ENCODE measurements at places on chromosomes 2 and 18.

DNA sequence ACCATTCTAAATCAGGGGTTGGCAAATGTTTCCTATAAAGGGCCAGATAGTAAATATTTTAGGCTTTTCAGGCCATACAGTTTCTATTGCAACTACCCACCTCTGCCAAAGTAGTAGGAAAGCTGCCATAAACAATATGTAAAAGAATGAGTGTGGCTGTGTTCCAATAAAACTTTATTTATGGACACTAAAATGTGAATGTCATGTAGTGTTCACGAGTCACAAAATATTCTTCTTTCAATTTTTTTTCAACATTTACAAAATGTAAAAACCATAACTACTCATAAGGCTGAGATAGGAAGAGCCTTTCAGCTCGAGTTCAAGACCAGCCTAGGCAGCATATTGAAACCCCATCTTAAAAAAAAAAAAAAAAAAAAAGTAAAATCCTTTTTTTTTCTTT, 13.4 kb downstream of the KCNG3 start:
- no peak for DNase-seq

DNA sequence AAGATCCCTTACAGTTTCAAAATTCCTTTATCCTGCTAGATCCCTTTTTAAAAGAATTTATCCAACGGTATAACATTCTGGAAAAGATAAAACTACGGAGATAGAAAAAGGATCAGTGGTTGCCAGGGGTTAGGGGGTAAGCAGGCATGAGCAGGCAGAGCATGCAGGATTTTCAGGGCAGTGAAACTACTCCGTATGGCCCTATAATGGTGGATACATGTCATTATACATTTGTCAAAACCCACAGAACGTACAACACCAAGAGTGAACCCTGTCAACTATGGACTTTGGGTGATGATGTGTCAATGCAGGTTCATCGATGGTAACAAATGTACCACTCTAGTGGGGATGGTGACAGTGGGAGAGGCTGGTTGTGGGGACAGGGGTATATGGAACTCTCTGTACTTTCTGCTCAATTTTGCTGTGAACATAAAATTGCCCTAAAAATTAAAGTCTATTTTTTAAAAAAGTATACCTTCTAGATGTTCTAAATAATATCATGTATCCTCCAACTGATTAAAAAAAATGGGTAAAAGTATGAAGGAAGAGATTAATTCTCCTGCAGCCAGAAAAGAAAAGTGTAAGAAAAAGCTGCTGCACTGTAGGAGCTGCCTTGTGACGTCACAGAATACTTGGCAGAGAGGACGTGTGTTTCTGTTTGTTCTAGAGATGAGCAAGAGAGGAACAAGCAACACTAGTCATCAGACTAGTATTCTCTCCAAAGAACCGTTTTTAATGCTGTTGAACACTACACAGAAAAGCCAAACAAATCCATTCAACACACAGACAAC, 23.6 kb downstream of the ANKRD44 start:
- no peak for DNase-seq

- DNase-seq = no peak
Observed at GRCh38 chr2:47019961-47020681, 104.5 kb upstream of the MCFD2 start.

DNA sequence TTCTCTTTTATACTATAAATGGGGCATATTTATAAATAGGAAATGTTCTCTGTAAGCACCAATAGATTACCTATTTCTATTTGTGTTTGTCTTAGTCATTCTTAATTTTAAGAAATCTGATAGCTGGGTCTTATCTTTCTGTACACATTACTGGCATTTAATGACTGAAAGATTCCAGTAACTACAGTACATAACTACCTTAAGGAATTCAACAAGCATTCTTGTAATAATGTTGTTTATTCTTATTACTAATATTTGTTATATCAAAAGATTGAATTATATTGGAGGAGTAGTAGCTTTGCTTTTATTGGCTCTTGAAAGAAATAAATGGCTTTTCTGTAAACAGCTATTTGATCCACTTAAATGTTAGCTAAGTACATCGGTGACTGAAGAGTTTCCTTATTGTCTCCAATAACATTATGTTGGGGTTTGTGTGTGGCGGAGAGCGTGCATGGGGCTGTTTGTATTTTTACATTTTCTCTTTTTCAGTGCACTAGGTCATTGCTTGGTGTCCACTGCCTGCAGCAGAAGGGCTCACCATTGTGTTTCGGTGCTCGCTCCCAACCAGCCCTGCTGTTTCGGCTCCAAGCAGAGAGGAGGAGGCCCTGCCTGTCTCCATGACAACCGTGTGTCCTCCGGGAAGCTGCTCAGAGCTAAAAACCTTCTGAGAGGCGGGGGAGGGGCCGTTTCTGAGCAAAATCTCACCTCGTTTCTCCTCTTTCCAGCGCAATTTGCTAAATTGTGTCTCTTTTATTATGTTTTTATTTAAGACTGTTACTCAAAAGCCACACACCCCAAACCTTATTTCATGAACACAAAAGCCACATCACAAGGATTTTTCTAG, 112.5 kb upstream of the SLC38A11 start:
- no peak for DNase-seq

- no peak for DNase-seq
Observed at GRCh38 chr2:157173740-157174184, 83.7 kb upstream of the GALNT5 start.

- DNase-seq = no peak
Observed at GRCh38 chr18:57269756-57270155, 82.6 kb upstream of the ST8SIA3 start.

DNA sequence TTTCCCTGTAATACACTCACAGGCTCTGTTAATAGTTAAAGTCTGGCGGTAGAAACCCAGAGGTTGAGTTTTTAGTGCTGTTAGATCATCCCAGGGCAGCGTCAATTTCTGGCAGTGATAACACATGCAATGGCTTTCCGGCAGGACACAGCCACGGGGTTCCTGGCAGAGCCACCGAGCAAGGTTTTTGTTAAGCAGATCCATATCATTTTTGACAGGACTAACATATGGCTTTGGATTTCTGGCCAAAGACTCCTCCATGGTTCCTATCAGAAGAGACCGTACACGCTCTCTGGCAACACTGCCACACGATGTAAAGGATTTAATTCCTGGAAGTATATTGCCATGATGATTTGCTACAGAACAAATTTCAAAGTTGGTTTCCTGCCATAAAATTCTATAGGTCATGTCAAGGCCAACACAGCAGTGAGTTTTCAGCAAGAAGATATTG, 854.3 kb downstream of the LRRTM4 start:
- no peak for DNase-seq

GRCh38 chr2:59888015-59888414, 665.4 kb downstream of the BCL11A start:
- DNase-seq = peak; percentile 9

DNA sequence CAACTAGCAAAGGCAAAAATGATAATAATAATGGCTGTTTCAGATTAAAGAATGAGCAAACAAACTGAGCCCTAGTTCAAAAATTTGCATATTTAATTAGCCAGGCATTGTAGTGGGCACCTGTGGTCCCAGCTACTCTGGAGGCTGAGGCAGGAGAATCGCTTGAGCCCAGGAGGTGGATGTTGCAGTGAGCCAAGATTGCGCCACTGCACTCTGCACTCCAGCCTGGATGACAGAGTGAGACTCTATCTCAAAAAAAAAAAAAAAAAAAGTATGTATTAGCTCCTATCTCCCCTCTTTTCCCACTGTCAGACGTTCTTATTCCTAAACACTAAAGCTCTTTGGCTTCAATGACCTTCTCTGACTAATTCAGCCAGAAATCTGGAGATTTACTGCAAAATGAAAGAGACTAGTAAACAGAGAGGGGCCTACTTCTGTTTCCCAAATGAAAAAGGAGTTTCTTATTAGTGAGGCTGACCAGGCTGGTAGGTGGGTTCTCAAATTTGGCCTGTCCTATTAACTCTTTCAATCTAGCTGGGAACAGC, 3.9 kb upstream of the SRBD1 start:
- DNase-seq = no peak

DNA sequence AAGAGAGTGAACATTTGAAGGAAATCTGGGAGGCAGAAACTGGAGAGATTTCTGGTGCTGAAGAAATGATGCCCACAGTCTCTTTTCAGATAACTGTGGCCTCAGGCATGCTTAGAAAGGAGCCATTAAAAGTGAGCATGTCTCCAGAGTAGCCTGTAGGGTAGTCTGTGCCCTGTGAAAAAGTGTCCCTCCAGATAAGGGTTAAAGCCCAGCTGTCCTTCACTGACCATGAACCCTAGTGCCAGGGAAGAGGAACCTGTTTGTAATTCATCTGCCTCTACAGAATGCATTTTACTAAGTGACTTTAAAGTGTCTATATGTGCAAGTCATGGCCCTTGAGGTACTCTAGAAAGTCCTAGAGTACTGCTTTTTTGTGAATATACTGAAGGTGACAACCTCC, 30.5 kb upstream of the EHBP1 start:
- DNase-seq = no peak

- no peak for DNase-seq
Observed at GRCh38 chr2:215831296-215831913, 181.9 kb downstream of the MREG start.

GRCh38 chr2:37080266-37080665, 3.9 kb downstream of the HEATR5B start:
- DNase-seq = no peak

- DNase-seq = no peak
Observed at GRCh38 chr2:47639467-47639866, 143.5 kb upstream of the MSH6 start.

DNA sequence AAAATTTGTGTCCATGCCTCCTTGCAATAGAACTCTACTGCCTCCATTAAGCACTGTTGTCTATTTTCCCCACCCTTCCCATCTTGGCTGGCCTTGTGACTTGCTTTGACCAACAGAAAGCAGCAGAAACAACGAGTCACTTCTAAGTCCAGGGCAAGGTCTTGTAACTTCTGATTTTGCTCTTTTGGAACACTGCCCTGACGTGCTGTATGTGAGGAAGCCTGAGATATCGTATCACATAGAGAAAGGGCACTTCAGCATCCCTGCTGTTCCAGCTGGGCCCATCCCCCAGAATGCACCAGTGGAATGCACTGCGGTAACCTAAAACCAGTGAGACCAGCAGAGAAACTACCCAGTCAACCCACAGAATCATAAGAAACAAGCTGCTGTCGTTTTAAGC, 28.1 kb downstream of the NCKAP1 start:
- no peak for DNase-seq

DNA sequence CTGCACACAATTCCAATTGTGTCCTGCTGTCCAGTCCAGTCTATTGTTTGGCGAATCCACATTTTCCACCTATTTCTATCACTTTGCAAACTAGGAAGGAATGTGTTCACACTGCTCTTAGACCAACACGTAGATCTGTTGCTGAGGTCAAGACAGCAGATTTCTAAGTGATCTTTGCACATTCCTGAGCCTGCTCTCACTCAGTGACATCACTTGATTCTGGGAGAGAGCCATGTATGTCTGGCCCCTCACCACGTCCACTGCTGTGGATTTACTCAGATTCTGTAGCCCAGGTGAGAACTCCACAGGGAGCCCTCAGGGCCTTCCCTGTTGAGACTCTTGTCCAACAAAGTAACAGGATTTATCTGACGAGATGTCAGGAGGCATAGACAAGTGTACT, 317.2 kb downstream of the TSN start:
- DNase-seq = no peak

DNA sequence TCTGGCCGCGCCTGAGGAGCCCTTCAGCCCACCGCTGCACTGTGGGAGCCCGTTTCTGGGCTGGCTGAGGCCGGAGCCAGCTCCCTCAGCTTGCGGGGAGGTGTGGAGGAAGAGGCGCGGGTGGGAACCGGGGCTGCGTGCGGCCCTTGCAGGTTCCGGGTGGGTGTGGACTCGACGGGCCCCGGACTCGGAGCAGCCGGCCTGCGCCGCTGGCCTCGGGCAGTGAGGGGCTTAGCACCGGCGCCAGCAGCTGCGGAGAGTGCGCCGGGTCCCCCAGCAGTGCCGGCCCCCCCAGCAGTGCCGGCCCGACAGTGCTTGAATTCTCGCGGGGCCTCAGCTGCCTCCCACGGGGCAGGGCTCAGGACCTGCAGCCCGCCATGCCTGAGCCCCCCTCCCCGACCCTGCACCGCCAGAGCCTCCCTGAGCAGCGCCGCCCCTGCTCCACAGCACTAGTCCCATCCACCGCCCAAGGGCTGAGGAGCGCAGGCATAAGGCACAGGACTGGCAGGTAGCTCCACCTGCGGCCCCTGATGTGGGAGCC, 534.2 kb downstream of the ZNF804A start:
- no peak for DNase-seq

DNA sequence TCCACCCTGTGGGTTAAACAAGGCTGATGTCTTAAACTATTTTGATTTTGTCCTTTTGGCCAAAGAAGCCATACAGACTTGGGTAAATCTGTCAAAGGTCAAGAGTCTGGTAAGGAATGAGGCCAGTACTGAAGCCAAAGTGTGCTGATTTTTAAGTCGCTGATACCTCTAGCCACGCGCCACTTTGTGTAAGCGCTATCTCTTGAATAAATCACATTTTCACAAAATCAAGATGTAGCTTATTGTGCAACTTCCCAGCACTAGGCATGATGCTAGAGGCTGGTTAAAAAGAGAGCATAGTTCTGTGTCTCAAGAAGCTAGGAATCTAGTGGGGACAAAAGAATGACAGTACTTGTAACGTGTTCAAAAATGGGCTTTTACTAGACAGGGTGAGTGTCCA, 510.6 kb upstream of the RAB6C start:
- DNase-seq = no peak

GRCh38 chr2:62243983-62244382, 48.1 kb downstream of the B3GNT2 start:
- DNase-seq = no peak

- DNase-seq = no peak
Observed at GRCh38 chr2:223797037-223797436, 40.3 kb downstream of the AP1S3 start.

DNA sequence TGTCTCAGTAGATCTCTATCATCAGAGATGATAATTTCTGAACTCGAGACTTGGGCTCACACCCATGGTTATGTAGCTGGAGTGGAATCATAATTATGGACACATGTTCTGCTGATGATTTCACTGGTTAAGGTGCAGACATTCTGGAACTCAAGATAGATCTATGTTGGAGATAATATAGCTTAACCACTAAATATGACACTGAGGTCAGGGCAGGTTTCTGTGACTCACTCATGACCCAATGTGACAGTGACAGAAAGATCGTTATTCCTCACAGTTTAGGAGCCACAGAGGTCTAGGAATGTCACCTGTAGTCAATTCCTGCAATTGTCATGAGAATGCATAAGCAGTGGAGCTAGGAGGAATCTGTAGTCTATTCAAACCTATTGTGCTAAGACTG, 828.6 kb downstream of the TRIB2 start:
- DNase-seq = no peak

- no peak for DNase-seq
Observed at GRCh38 chr2:239253701-239254436, 147.0 kb downstream of the HDAC4 start.

GRCh38 chr2:166092889-166093288, 34.9 kb downstream of the SCN1A start:
- no peak for DNase-seq

GRCh38 chr2:28021898-28022297, 131.4 kb downstream of the BABAM2 start:
- no peak for DNase-seq

DNA sequence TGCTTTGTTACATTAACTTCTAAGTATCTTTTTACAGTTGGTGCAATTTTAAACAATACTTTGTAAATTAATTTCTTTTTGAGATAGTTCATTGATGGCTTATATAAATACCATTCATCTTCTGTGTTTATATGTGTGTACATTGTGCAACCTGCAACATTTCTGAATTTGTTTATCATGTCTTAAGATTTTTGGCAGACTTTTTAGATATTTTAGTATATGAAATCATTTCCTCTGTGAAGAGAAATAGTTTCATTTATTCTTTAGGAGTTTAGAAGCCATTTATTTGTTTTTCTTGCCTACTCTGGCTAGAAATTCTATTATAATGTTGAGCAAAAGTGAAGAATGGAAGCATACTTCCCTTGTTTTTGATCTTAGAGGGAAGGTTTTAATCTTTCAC, 337.8 kb upstream of the DSEL start:
- DNase-seq = no peak
